Spleen (tissue), 13 donors: ENCODE measurements at places on chromosomes 7 and 10. TPM values are rescaled to one million over a fixed set of nuclear protein-coding genes. Genes with fewer than 3 reads are reported as not detected.
A peak's percentile ranks its signal among the peaks of the same experiment; 100 is the strongest.

- no peaks in the 10 kb centered on the region for H3K27me3 ChIP-seq
- H3K27ac ChIP-seq = no peak overlapping the region
- no peaks in the 10 kb centered on the region for H3K36me3 ChIP-seq
- H3K4me3 ChIP-seq = no peak overlapping the region
- no peaks in the 10 kb centered on the region for H3K4me1 ChIP-seq
- DNase-seq = no peak
Observed at GRCh38 chr10:49090189-49090575, 25.1 kb downstream of the VSTM4 start.

DNA sequence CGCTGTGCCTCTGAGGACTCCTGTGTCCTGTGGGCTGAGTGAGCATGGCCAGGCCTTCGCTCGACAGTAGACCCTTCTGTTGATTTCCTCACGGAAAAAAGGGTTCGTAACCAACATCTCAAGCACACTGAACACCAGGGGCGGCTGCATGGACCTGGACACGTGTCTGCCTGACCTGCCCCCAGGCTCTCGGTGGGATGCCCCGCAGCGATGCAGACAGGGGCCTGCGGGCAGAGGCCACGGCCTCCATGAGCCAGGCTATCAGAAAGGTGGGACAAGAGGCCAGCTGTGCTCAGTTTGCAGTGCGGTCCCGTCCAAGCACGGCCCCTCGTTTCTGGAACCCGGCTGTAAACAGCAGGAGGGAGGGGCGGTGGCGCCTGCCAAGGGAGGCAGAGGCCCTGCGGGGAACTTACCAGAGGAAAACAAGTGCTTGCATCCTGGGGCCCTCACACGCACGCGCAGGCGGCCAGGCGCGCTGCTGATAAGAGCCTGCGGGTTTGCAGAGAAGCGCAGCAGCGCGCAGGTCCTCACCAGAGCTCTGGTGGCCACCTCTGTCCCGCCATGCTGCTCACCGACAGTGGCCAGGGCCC, 10.6 kb downstream of the GPR146 start:
- peak; percentile 89 for DNase-seq

DNA sequence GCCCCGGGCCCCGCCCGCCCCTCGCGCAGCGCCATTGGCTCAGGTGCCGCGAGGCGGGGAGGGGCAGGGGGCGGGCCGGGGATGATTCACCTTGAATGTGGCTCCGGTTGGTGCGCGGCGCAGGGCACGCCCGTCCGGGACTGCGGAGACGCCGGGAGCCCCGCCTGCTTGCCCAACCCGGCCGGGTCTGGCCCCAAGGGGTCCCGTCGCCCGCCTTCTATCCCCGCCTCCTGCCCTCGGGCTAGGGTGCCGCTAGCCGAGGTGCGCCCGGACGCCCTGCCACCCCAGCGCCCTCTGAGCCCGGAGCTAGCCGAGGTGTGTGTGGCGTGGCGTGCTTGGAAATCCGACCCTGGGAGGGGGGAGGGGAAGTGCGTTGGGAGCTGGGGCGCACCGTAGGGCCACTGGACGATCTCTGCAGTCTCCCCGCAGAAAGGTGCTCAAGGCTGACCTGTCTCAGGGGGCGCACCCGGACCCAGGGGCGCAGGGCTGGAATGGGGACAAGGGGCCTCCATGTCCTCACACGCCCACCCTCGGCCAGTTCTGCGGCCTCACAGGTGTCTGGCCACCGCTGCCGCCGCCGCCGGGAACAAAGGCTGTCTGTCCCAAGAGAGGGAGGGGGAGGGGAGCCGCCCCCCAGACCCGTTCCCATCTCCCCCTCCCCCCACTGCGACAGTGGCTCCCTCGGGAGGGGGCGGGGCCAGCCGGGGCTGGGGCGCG, 168.9 kb downstream of the NRF1 start:
- H3K4me3 ChIP-seq = peak overlapping the region; percentile 61
- H3K27me3 ChIP-seq = peaks cover 99% of the 10 kb centered on the region
- H3K36me3 ChIP-seq = no peaks in the 10 kb centered on the region
- peak; percentile 83 for DNase-seq
- peak overlapping the region; percentile 72 for H3K27ac ChIP-seq

Gene NCF1
- polyA plus RNA-seq = 142 TPM

DNA sequence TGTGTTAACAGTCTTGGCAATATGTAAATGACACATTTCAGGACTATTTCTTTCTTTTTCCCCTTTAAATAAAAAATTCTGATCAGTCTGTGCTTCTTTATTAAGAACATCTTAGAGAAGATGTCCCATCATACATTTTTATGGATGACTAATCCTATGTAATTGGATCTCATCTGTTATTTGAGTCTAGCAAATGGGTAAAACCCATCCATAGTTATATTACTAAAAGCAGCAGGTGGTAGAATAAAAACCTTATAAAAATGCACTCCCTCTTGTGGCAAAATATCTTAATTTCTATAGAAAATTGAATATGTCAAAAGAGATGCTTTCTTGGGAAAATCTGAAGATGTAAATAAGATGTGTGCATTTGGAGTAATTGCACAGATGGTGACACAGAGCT, 35.3 kb downstream of the TRRAP start:
- H3K27me3 ChIP-seq = no peaks in the 10 kb centered on the region
- no peak overlapping the region for H3K4me3 ChIP-seq
- H3K4me1 ChIP-seq = no peaks in the 10 kb centered on the region
- peaks cover 95% of the 10 kb centered on the region for H3K36me3 ChIP-seq
- H3K27ac ChIP-seq = no peak overlapping the region

GRCh38 chr10:124516181-124516580, 54.6 kb downstream of the LHPP start:
- peak; percentile 24 for DNase-seq
- H3K4me1 ChIP-seq = no peaks in the 10 kb centered on the region
- peaks cover 15% of the 10 kb centered on the region for H3K36me3 ChIP-seq
- H3K27ac ChIP-seq = no peak overlapping the region
